HEK293T (cell line): ENCODE measurements at places on chromosomes 3 and 15.

- DNase-seq = no peak
Measured at GRCh38 chr15:47395076-47395475, 322.2 kb upstream of the SEMA6D start.

GRCh38 chr3:7843441-7843840 lies 658.2 kb upstream of the LMCD1 start:
- DNase-seq = no peak

DNA sequence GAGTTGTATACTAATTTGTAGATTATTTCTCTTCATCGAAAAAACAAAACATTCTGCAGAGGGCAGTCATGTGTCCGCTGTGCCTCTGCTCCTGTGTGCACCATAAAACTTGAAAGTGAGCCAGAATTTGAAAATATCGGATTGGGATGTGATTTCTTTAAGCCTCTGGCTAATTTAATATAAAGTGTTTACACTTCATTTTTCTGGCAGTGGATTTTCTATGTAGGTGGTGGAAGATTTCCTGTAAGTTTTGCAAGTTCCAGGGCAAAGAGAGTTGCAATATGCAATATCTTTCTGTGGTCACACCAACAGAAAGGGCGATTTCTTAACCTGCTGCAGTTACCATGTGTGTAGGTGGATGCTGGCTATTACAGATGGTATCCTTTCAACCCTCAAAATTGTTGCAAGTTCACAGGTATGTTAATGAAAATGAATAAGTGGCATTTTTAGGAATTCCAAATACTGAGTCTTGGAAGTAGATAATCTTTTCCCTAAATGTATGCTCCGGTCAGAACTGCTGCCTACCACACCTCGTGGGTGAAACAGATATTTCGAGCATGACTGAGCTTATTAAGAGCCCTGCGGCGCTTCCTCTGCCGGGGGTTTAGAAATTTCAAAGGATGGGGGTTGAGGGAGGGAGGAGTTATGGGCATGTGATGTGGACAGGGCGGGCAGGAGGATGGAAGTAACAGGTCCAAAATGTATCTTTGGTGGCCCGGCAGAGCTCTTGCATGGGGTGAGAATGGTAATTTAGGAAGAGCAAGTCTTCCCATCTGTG lies 134.0 kb downstream of the PGPEP1L start:
- DNase-seq = peak; percentile 68

DNA sequence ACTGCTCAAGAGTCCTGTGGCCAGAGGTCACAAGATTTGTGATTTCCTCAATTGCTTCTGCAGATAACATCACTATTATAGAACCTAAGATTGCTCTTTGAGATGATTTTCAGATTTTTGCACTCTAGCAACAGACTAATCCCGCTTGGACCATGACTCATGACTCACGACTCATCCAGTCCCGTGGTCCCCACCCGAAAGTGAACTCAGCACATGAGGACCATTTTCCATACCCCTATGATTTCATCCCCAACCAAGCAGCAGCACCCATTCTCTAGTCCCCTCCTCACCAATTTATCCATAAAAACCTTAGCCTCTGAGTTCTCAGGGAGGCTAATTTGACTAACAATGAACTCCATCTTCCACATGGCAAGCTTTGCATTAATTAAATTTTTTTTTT lies 106.3 kb upstream of the ALCAM start:
- DNase-seq = no peak

DNA sequence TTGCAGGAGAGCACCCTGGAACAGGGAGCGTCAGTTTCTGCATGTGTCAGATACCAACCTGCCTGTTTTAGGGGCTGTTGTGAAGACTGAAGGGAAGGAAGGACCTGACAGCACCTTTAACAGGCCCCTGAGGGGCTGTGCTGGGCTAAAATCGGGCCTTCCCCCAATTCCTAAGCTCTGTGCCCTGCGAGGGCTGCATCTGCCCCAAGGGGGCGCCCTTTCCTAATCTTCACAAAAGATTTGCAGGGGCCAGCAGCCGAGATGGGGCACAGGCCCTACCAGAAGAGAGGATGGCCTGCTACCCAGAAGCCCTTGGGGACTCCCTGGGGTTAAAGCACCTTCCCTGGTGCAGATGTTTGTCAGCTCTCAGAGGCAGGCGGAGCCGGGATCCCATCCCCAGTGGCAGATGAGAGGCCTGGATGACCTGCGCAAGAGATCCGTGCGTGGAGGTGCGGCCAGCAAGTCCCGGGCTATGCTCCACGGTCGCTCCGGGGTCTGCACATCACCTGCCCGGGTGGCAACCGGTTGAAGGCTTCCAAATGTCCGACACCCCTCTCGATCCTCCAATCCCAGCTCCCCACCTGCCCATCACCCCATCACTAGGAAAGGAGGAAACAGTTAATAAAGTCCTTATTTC lies 53.6 kb downstream of the RHCG start:
- DNase-seq = peak; percentile 86

DNA sequence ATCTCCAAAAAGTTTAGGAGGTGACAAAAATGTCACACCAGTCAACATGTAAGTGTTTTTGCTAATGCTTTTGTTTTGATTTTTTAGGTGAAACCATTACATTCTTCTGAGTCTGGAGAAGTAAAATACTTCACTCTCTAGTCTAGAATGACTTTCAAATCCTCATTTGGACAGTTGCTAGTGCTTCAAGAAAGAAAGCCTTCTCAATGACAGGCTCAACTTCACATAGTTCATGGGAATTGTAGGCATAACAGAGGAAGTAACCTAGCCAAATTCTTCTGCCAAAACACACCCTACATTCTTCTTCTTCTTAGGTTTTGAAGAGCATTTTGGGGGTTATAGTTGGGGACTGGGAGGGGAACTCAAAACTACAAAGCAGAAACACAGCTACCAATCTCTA lies 29.4 kb upstream of the HEG1 start:
- no peak for DNase-seq

GRCh38 chr3:71705681-71706080 lies 19.5 kb downstream of the EIF4E3 start:
- DNase-seq = no peak
